Renal cortical epithelial cell (primary cell): ENCODE measurements at places on chromosomes 2 and 18. TPM values are rescaled to one million over a fixed set of nuclear protein-coding genes. Genes with fewer than 3 reads are reported as not detected.

DNA sequence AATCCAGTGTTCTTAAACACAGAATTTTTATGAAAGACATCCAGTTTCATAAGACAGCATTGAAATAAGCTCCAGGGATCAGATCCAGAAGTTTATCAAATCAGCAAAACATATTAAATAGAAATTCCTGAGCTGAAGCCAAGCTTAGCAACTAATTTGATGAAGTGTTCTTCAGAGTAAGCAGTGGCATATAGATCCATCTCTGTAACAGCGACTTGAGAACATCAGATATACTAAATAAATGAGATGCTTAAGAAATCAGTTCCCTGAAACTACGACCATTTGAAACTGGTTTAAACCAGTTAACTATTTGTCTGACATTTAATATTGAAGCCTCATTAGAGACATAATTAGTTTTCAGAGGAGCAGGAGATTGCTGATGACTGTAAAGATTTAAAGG is 34.1 kb downstream of the PPP1R1C start:
- no peak for DNase-seq

The SETBP1 gene
- total RNA-seq: 2.1 and 17.9 TPM in 2 replicates

GRCh38 chr18:74445585-74445984 is 11.5 kb downstream of the DIPK1C start:
- no peak for DNase-seq

- DNase-seq: no peak
Measured at GRCh38 chr18:69998523-69998987, 50.9 kb upstream of the CD226 start.

GRCh38 chr18:47986620-47987387 is 56.3 kb upstream of the SMAD2 start:
- DNase-seq: no peak

The EPHA4 gene
- total RNA-seq: 7.1 and 15.8 TPM in 2 replicates

DNA sequence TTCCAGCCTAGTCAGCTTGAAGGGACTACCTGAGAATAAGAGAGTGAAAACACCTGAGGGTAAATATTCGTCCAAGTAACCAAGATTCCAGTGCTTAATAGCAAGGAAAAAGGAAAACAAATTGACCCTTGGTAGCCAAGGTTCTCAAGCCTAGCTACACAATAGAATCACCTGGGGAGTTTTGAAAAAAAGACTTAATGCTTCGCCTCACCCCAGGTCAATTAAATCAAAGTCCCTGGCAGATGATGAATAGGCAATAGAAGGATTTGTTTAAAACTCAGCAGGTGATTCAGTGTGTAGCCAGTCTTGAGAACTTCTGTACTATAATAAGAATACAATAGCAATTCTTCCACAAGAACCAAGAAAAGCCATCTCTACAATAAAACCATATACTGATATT is 500.2 kb downstream of the XIRP2 start:
- peak; percentile 35 for DNase-seq

The STAMBP gene
- 36.5 and 61.9 TPM in 2 replicates for total RNA-seq

- no peak for DNase-seq
Measured at GRCh38 chr2:45943219-45944044, 292.0 kb downstream of the PRKCE start.

- DNase-seq: no peak
Measured at GRCh38 chr2:177225965-177226360, 13.4 kb downstream of the HNRNPA3 start.

The PAX3 gene
- not detected in 2 replicates for total RNA-seq

DNA sequence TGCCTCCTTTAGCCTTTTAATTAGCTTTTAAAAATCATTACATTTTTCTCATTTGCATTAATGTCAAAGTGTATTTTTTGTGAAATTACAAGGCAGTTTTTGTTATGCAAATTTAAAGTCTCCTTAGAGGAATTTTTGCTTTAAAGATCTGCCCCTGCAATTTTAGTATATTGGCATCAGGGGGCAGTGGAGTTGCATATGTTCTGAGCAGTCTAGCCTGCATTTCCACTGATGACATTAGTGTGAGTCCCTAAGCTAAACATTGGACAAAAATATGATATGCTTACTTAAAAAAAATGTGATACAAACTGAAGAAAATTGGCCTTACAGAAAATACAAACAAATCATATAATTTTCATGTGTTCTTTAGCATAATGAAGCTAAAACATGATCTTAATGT is 426.5 kb downstream of the SLC4A3 start:
- no peak for DNase-seq

GRCh38 chr2:135987441-135987840 is 2.0 kb upstream of the DARS1 start:
- no peak for DNase-seq

The ALPP gene
- not detected in 2 replicates for total RNA-seq

The MORN2 gene
- total RNA-seq: 15.3 and 26.4 TPM in 2 replicates

The ANKAR gene
- total RNA-seq: 7.1 and 7.6 TPM in 2 replicates

DNA sequence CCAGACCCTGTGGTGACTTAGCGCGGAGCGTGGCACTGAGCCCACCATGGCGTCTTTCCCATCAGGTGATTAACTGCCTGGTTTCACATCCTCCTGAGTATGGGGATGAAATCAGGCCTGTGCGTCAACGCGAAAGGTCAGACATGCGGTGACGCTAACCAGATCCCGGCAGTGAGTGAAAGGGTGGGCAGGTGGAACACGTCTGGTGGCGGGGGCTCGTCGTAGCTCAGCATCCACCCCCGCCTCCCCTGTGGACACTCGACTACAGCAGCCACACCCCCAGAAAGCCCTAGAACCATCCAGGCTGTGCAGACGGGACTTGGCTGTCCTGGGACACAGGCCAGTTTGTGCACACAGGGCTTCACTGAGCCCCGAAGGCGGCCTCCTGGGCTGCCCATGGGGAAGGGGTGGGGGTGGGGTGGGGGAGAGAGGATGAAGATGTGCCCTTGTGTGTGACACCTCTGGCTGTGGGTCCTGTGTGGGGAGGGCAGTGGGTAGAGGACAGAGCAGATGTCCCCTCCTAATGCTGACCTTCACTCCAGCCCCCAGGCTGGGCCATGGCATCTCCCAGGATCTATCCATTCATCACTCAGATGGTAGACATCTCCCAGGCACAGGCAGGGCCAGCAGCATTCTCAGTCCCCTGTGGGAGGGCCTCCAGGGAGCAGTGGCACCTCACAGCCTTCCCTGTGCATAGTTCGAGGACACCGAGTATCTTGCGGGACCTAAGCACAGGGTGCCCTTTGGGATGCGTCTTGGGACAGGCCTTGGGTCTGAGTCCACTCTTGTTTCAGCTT is 27.5 kb downstream of the RAMP1 start:
- DNase-seq: no peak

- no peak for DNase-seq
Measured at GRCh38 chr2:128984081-128984480, 665.4 kb upstream of the HS6ST1 start.

The TFCP2L1 gene
- 16.1 and 139 TPM in 2 replicates for total RNA-seq

DNA sequence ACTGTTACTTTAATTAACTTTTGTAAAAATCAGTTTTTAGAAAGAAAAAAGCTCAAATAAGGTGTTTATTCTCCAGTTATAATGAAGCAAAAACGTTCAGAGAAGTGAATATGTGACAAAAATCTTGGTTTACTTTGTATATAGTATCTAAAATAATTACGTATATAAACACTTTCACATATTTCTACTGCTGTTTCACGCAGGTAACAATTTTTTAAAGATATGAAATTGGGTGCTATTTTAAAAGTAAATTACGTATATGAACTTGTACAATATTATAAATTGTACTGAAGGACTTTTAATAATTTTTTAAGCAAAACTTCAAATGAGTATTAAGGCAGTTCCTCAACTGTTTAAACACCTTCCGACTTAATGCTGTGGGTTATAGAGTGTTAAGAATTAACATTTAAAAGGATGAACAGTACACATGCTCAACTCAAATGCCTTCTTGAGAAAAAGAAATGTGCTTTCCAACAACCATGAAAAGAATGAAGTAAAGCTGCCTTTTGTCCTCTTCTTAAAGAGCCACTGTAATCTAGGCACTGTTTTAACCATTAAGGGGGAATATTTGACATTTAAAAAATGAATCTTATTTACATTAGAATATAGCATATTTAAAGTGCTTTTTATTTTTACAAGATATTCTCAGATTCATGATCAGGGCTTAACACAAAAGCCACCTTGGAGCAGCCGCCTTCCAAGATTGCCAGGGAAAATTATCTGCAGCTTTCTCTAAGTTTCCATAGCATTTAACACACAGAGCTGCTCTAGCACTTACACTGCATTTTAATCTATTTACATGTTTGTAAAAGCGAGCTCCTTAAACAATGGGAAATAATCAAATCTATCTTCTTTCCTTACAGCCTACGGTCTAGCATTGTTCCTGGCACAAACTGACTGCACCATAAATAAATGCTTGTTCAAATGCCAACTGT is 56.5 kb upstream of the CDKL4 start:
- DNase-seq: no peak

- DNase-seq: no peak
Measured at GRCh38 chr2:68188831-68189230, 31.1 kb downstream of the PNO1 start.

- peak; percentile 20 for DNase-seq
Measured at GRCh38 chr2:148493822-148494563, 150.6 kb upstream of the EPC2 start.

- peak; percentile 63 for DNase-seq
Measured at GRCh38 chr2:131093006-131093695, at the start of gene FAM168B. TSS of gene FAM168B (minus strand) at chr2:131093460. CDS start at chr2:131082646, 10,814 bp downstream.

- DNase-seq: no peak
Measured at GRCh38 chr2:240394549-240394948, 40.9 kb upstream of the GPC1 start.

The NTSR2 gene
- total RNA-seq: not detected in 2 replicates

- no peak for DNase-seq
Measured at GRCh38 chr2:74817304-74817675, 16.6 kb upstream of the HK2 start.

GRCh38 chr2:47024046-47024445 is 108.4 kb upstream of the MCFD2 start:
- no peak for DNase-seq

DNA sequence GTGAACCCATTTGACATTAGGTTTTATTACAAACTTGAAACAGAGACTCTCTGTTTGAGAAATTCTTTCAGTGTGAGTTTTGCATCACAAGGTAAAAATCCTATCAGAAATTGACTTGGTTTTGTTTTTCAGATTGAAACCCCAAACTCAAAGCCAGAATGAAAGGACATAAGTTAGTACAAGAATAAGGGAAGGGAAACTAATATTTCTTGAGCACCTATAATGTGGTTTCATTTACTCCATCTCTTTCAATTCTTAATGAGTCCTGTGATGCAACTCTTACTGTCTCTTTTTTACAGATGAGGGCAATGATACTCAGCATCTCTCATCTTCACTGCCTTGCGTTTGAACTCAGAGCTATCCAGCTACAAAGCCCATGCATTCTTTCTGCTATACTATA is 210.0 kb upstream of the SIX3 start:
- DNase-seq: no peak

The LHCGR gene
- total RNA-seq: not detected in 2 replicates

- peak; percentile 3 for DNase-seq
Measured at GRCh38 chr2:132489150-132489549, 72.5 kb downstream of the GPR39 start.

GRCh38 chr18:45050712-45051601 is 370.3 kb downstream of the SETBP1 start:
- peak; percentile 82 for DNase-seq

- no peak for DNase-seq
Measured at GRCh38 chr18:35334212-35334611, 10.0 kb downstream of the ZNF24 start.

The TMEM214 gene
- total RNA-seq: 16.8 and 29.3 TPM in 2 replicates

DNA sequence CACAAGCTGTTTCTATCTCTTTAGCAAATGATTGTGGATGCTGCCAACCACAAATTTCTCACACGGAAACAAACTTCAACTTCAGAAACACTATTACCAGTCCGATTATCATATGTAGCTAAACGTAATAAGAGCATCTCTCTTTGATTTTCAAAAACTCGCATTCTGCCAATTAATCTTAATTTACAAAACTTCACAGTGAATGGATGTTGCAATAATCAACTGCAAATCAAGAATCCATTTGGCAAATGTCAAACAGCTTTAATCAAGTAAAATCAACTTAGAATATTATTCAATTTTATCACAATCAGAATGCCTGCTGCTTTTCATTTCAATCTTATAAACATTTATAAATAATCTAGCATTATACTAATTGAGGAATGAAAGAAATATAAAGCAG is 54.2 kb downstream of the DTNB start:
- no peak for DNase-seq
